ENCODE measurements at places on chromosomes 12 and 14. TPM values are rescaled to one million over a fixed set of nuclear protein-coding genes. Genes with fewer than 3 reads are reported as not detected.

DNA sequence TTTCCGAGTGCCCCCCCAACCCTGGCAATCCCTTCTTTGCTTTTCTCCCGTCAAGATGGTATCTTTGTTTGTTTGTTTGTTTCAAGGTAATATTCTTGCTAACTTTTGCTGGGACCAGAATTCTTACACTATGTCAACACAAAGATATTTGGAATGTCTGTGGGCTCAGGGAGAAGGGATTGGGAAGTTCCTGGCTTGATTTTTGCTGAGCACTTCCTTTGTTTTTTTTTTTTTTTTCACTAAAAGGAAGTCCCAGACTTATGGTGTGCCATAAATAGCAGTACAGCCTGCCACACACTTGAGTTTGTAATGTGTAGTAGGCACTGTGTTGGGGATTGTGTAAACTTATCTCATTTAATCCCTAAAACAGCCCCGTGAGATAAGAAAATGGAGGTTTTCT, 11.2 kb upstream of the RNU6-7 start:
- DNase-seq, result no peak

The ZNF641 gene
- total RNA-seq, result 16.8 TPM

GRCh38 chr14:91228112-91229004, 16.1 kb downstream of the GPR68 start:
- DNase-seq, result no peak

The DDX54 gene
- 36.8 TPM for total RNA-seq

Measured in heart right ventricle (tissue), 16 donors.